CD4-positive, alpha-beta T cell treated with Interferon alpha-2 for 1 hour (primary cell): ENCODE measurements at places on chromosomes 7 and 10.
A peak's percentile ranks its signal among the peaks of the same experiment; 100 is the strongest.

DNA sequence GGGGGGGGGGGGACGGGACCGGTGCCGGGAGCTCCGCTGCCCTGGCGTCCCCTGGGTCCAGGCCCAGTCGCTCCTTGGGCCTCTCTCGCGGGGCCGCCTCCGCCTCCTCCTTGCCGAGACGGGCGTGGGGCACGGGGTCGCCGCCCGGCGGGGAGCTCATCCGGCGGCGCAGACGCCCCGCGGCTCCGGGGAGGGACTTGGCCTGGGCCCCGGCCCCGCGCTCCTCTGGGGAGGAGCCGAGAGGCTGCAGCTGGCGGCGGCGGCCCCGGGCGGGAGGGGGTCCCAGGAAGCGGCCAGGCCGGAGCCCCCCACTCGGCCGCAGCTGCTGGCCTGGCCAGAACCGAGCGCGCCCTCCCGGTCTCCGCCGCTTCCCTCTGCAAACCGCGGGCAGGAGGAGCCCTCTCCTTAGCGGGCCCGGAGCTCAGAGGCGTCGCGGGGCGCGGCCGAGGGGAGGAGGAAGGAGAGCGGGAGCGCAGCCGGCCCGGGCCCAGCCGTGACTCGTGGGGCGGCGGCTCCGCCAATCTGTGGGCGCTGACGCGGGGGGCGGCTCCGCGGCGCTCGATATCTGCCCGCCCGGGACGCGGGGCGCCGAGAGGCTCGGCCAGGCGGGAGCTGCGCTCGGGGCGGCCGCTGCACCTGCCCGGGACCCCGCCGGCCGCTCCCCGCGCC lies at the start of gene FAM20C:
Gene FAM20C (plus strand): TSS at position 591 of the 669 bp plus-strand sequence. CDS start 629 bp downstream, outside the sequence.
- DNase-seq, result peak; percentile 59

DNA sequence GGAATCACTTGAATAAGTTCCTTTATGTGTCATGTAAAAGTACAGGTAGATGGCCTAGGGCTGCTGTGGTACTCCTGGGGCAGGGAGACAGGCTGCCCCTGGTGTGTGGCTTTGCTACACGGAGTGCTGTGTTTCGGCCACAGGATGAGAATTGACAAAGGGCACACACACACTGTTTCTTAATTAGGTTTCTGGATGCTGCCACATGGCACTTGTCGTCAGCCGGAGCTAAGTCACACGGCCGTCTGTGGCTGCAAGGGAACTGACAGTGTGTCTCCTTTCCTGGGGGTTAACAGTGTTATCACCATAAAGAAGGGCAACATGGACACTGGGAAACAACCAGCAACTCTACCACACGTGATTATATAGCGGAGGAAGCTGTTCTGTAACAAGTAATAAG lies 55.7 kb upstream of the CREB5 start:
- no peak for DNase-seq

DNA sequence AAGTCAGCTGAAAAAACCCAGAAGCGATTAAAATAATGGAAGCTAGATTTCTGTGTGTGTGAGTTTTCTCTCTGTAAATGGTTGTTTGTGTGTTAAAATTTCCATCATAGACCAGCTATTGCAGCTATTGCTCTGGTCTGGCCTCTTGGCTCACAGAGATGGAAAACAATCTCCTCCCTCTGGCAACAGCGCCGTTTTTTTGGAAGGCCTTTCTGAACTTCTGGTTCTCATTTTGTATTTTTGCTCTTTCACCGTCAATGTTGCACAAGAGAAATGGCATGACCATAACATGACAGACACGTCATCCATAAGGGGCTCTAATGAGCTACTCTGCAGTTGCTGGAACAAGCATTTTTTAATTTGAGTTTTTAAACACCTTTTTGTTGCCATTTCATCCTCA lies 91.0 kb downstream of the CUBN start:
- no peak for DNase-seq

GRCh38 chr7:136566491-136566890 lies 302.0 kb upstream of the CHRM2 start:
- DNase-seq, result no peak

DNA sequence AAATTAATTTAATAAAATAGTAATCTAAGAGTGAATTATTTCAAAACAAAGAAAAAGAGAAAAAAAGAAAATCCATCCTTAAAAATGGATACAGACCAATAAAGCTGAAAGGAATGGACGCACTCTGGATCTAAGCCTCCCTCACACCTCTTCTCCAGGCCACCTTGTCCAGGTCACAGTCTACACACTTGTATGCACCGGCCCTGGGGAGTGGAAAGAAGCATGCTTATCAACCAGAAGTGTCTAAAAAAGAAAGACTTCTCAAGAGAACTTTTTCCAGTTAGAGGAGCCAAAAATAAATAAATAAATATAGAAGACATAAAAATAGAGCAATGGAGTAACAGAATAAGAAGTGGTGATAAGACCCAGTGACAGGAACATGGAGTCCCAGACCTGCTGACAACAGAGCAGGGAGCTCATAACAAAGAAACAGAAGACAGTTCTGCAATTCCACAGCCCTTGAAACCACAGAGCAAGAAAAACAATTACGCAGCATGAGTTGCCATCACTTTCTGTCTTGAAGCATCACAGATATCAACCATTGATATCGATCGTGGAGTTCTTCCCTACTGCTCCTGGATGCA lies 311.7 kb upstream of the NFE2L3 start:
- no peak for DNase-seq

GRCh38 chr10:80154978-80155695 lies 22.6 kb downstream of the PLAC9 start:
- no peak for DNase-seq

DNA sequence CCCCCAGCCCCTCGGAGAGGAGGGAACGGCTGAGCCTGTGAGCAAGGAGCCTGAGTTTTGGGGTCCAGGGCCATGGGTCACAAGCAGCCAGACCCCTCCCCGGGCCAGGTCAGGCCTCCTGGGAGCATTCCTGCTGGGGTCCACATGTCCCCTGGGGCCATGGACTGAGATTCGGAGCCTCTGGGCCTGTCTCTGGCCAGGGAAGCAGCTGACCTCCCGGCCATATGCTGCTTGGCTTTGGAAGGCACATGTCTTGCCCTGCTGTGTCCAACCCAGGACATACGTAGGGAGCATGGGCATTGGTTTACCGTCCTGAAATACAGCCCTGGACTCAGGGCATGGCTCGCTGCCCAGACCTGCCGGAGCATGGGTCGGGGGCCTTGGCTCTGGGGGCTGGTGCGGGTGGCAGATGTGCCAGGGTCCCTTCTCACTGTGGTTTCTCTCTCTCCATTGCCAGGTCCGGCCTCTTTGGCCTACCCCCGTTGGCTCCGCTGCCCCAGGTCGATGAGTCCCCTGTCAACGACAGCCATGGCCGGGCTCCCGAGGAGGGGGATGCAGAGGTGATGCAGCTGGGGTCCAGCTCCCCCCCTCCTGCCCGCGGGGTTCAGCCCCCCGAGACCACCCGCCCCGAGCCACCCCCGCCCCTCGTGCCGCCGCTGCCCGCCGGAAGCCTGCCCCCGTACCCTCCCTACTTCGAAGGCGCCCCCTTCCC lies 7.3 kb downstream of the PWWP2B start:
- no peak for DNase-seq

DNA sequence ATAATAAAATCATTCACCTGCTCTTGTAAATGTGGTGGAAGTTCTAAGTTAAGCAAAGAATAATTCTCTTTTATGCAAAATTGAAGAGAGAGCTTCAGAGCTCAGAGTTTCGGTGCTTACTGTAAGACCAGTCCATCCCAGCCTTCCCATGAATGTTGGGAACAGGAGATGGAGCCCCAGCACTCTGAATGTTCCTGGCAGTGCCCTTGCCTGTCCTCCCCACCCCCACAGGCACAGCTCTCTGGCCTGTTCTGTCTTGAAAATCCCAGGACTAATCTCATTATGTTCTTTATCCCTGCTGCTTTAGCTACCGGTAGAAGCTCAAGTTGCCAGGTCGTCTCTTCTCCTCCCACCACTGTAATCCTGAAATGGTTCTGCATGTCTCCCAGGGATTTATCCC lies 29.1 kb upstream of the LHFPL3 start:
- no peak for DNase-seq
